ENCODE measurements at places on chromosomes 13 and 19. TPM values are rescaled to one million over a fixed set of nuclear protein-coding genes. Genes with fewer than 3 reads are reported as not detected.

DNA sequence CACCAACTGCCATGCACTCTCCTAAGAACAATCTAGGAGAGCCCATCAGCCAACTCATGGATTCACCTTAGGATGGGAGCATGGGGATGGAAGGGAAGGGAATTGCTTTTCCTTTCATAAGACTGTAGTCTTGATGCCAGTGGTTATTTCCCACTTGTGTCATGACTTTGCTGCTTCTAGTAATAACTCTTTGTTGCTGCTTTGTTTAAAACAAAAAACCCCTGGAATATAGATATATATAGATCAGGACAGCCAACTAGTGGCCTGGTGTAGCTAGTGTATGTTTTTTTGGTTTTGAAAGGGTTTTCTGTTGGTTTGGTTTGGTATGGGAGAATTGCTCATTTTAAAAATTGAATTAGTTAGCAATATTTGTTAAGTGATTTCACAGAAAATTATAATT lies 39.3 kb upstream of the KCTD4 start:
- H3K36me3 ChIP-seq = no peaks in the 10 kb centered on the region
- no peak for DNase-seq
- H3K27ac ChIP-seq = no peak overlapping the region
- no peaks in the 10 kb centered on the region for H3K4me1 ChIP-seq

GRCh38 chr19:9839415-9839814 lies 4.3 kb downstream of the PIN1 start:
- H3K4me1 ChIP-seq = peaks cover 15% of the 10 kb centered on the region
- no peak overlapping the region for H3K4me3 ChIP-seq
- no peak overlapping the region for H3K27ac ChIP-seq
- no peak for DNase-seq
- no peaks in the 10 kb centered on the region for H3K27me3 ChIP-seq

- H3K36me3 ChIP-seq = no peaks in the 10 kb centered on the region
- no peak overlapping the region for H3K27ac ChIP-seq
- no peak overlapping the region for H3K4me3 ChIP-seq
- H3K4me1 ChIP-seq = peaks cover 32% of the 10 kb centered on the region
- DNase-seq = no peak
Measured at GRCh38 chr19:13011653-13012389, 16.5 kb downstream of the NFIX start.

- no peaks in the 10 kb centered on the region for H3K36me3 ChIP-seq
- no peak overlapping the region for H3K4me3 ChIP-seq
- no peak overlapping the region for H3K27ac ChIP-seq
- no peak for DNase-seq
- H3K4me1 ChIP-seq = no peaks in the 10 kb centered on the region
- no peaks in the 10 kb centered on the region for H3K27me3 ChIP-seq
Measured at GRCh38 chr13:24716011-24716410, 35.8 kb downstream of the ATP12A start.

DNA sequence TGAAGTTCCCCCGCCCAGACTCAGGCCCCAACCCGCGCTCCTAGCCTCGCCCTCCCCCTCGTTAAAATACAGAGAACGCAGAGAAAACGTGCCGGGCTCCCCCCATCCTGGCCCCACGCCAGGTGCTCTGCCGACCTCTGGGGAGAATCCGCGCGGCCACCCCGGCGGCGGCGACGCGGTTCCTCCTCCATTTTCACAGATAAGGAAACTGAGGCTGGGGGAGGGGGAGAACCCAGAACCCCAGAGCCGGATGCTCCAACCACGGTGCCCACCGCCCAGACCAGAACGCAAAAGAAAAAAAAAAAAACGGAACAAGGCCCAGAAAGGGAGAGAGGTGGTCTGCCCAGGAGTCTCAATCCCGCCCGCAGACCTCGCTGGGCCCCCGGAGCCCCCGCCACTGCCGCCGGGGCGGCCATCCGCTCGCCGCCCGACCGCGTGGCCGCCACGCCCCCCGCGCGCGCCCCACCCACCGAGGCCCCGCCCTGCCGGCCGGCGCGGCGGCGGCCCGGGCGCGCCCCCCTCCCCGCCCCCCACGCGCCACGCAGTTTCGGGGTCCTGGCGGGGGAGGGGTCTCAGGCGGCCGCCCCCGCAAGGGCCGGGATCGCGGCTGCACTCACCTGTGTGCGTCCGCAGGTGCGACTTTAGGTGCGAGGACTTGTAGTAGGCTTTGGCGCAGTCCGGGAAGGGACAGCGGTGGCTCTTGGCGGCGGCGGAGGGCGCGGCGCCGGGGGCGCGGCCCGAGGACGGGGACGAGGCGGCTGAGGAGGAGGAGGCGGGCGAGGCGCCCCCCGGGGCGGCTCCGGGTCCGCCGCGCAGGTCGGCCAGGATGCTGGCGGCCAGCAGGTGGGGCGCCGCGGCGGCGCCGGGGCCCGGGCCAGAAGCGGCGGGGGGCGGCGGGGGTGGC lies 703 bp downstream of the KLF16 start:
- peak overlapping the region; percentile 58 for H3K27ac ChIP-seq
- H3K27me3 ChIP-seq = no peaks in the 10 kb centered on the region
- H3K36me3 ChIP-seq = no peaks in the 10 kb centered on the region
- H3K4me3 ChIP-seq = peak overlapping the region; percentile 67
- peaks cover 58% of the 10 kb centered on the region for H3K4me1 ChIP-seq

- H3K36me3 ChIP-seq = peaks cover 36% of the 10 kb centered on the region
- no peaks in the 10 kb centered on the region for H3K4me1 ChIP-seq
- no peak for DNase-seq
Measured at GRCh38 chr13:77118134-77118533, 91.2 kb upstream of the FBXL3 start.

DNA sequence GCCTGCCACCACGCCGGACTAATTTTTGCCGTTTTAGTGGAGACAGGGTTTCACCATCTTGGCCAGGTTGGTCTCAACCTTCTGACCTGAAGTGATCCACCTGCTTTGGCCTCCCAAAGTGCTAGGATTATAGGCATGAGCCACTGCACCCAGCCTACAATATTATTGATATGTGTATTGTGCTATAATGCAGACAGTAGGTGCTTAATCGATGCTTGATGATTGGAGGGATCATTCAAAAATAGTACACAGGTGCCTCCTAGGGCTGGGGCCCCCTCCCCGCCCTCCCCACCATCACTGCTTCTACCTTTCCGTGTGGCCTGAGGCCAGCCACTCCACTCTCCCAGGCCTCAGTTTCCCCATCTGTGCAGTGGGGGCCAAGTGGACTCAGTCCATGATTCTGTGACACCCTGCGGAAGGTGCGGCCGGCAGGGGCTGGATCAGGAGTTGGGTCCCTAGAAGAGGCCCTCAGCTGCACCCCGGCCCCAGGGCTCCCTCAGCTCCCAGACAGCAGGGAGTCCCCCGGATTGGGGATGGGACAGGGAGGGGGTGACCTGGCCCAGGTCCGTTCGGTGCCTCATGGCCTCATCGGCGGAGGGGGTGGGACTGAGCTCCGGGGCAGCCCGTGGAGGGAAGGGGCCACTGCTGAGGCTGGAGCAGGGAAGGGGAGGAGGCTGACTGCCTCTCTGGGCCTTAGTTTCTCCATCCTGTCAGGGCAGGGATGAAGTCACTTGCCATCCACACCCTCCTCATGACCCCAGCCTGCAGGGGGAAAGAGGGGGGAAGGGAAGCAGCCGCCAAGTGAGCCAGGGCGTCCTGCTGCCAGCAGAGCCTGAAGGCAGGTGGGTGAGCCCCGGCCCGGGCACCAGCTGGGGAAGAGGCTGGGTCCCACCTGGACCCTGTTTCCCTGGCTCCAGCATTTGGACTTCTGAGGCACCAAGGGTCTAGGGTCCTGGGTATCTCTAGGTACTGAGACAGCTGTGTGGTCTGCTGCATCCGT lies 1.2 kb downstream of the ADAMTSL5 start:
- peaks cover 34% of the 10 kb centered on the region for H3K4me1 ChIP-seq
- H3K27me3 ChIP-seq = peaks cover 12% of the 10 kb centered on the region
- DNase-seq = no peak
- no peak overlapping the region for H3K4me3 ChIP-seq
- no peak overlapping the region for H3K27ac ChIP-seq
- no peaks in the 10 kb centered on the region for H3K36me3 ChIP-seq

DNA sequence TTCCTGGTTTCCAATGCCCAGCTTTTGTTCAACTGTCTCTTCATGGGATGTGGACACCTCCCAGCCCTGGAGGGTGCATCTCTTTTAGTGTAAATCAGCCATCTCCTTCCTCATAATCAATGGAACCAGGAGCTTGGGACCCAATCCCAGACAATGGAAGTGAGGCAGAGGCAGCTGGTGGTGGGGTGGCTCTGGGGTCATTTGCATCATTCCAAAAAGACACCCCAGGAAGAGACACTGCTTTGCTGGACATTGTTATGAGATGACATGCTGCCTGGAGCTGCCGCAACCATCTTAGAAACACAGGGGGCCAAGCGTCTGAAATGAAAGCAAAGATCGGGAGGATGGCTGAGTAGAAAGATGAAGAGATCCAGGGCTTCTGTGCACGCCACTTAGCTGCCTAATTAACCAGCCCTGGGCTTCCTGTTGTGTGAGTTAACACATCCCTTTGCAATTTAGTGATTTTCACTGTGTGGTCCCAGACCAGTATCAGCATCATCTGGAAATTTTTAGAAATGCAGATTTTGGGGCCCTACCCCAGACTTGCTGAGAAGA lies 36.1 kb downstream of the IRS2 start:
- no peak overlapping the region for H3K4me3 ChIP-seq
- no peaks in the 10 kb centered on the region for H3K36me3 ChIP-seq
- no peak for DNase-seq
- H3K27ac ChIP-seq = no peak overlapping the region
- H3K4me1 ChIP-seq = no peaks in the 10 kb centered on the region
- no peaks in the 10 kb centered on the region for H3K27me3 ChIP-seq

DNA sequence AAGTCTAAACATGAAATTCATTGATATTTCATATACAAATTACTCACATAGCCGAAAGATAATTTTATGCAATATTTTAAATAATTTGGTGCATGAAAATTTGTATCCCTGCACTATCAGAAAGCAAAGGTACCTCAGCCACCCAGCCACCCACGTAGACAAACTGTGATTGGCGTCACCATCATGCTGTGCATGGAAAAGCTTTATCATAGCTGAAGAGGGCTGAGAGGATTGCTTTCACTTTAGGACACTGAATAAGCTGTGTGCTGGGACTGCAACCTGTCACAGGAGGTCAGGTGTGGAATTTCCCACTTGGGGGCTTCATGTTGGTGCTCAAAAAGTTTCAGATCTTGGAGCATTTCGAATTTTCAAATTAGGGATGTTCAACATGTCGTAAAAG lies 96.3 kb downstream of the MYCBP2 start:
- no peaks in the 10 kb centered on the region for H3K4me1 ChIP-seq
- no peak for DNase-seq
- no peak overlapping the region for H3K4me3 ChIP-seq

DNA sequence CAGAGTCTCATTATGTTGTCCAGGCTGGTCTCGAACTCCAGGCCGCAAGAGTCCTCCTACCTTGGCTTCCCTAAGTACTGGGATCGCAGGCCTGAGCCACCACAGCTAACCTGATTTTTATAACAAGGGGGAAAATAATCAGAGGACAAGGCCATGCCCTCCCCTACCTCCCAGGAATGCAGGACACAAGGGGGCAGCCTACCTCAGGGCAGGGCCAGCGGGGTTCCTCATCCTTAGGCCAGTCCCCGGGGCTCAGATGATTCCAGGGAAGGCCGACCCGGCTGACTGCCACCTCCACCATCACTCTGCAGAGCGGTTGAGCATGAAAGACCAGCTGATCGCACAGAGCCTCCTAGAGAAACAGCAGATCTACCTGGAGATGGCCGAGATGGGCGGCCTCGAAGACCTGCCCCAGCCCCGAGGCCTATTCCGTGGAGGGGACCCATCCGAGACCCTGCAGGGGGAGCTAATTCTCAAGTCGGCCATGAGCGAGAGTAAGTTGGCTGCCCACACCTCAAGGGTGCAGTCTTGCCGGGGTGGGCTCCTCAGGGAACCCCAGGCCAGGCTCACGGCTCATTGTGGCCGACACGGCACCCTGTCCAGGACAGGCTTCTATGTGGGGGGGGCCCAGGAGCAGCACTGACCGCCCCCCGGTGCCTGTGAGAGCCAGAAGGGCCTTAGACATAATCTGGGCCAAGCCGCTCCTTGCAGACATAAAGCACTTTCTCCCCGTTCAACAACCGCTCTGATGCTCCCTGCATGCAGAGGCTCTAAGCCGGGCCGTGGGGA lies 26.8 kb downstream of the PEX11G start:
- no peaks in the 10 kb centered on the region for H3K27me3 ChIP-seq
- H3K36me3 ChIP-seq = peaks cover 76% of the 10 kb centered on the region
- no peak for DNase-seq

DNA sequence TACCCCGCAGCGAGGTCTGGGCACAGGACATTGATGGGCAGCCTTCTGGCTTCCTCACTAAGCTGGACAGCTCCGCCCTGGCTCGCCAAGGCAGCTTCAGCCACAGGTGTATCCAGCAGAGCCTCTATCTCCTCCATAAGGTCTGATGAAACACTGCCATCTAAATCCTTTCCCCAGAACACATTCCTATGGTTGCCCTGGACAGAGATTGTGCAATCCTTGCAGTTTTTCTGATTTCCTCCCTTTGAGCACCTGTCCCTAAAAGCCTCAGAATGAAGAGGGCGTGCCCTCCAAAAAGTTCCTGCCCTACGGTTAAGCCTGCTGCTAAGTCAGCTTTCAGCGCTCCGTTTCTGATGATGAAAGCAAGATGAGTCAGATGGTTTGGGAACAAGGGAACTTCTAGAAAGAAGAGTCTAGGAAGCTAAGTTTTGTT lies 21.0 kb downstream of the CLEC4M start:
- H3K4me3 ChIP-seq = no peak overlapping the region
- H3K27ac ChIP-seq = no peak overlapping the region
- H3K4me1 ChIP-seq = peaks cover 2% of the 10 kb centered on the region
- H3K27me3 ChIP-seq = peaks cover 9% of the 10 kb centered on the region
- DNase-seq = no peak
- H3K36me3 ChIP-seq = no peaks in the 10 kb centered on the region

GRCh38 chr13:23558675-23559536 lies 11.3 kb upstream of the TNFRSF19 start:
- no peaks in the 10 kb centered on the region for H3K4me1 ChIP-seq
- no peaks in the 10 kb centered on the region for H3K27me3 ChIP-seq
- H3K4me3 ChIP-seq = no peak overlapping the region
- no peak for DNase-seq

DNA sequence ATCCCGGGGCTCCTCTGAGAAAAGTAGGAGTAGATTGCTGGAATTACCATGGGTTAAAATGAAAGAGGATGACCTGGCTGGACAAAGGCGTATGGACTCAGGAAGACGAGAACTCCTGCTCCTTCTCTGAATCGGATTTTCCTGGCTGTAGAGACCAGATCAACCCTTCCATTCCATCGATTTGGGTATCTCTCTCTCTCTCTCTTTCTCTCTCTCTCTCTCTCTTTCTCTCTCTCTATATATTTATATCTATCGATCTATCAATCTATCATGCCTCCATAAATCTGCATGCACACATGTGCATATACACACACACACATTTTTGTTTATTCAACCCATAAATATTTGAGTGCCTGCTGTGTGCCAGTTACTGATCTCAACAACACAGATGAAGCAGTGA lies 234.9 kb downstream of the LMO7 start:
- no peaks in the 10 kb centered on the region for H3K27me3 ChIP-seq
- no peak for DNase-seq
- H3K27ac ChIP-seq = no peak overlapping the region
- no peaks in the 10 kb centered on the region for H3K36me3 ChIP-seq

GRCh38 chr19:11278670-11279069 lies 16.3 kb upstream of the DOCK6 start:
- H3K27me3 ChIP-seq = peaks cover 26% of the 10 kb centered on the region
- no peak overlapping the region for H3K4me3 ChIP-seq
- H3K36me3 ChIP-seq = no peaks in the 10 kb centered on the region
- peaks cover 25% of the 10 kb centered on the region for H3K4me1 ChIP-seq
- no peak for DNase-seq

CYP2A7 gene
- not detected for total RNA-seq

FAM83E gene
- 1.1 TPM for total RNA-seq

VSIG10L gene
- total RNA-seq = 0.68 TPM

LILRA1 gene
- 13.0 TPM for total RNA-seq

CYP2F1 gene
- 4.5 TPM for total RNA-seq

TYROBP gene
- total RNA-seq = 469 TPM

NECTIN2 gene
- total RNA-seq = 2.7 TPM

GPI gene
- 132 TPM for total RNA-seq

CYP4F3 gene
- total RNA-seq = 0.07 TPM

PDS5B gene
- total RNA-seq = 70.6 TPM
